ENCODE measurements at places on chromosomes 16 and 17. TPM values are rescaled to one million over a fixed set of nuclear protein-coding genes. Genes with fewer than 3 reads are reported as not detected.
A peak's percentile ranks its signal among the peaks of the same experiment; 100 is the strongest.

DNA sequence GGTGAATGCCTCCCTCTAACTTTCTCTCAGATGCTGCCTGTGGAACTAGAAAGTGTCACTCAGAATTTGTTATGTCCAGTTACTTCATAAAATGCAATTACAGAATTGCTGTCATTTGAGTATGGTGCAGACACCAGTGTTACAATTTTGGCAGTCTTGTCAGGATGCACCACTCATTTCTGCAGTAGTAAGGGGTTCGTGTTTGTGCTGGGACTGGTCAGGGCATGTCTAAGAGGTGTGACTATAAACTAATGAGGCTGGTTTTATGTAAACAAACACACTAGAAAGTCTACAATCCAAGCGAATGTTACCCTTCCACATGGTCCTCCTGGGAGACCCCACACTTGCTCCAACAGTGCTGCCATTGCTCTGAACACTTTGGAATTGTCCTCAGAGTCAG lies 206.2 kb downstream of the ANKFN1 start:
- DNase-seq, result no peak

TBC1D3H gene
- not detected for total RNA-seq

GRIN2A gene
- total RNA-seq, result not detected

TUFM gene
- total RNA-seq, result 150 TPM

- DNase-seq, result no peak
These were observed 133.7 kb upstream of the HS3ST3A1 start for GRCh38 chr17:13735444-13735843.

GRCh38 chr17:65664266-65664665 lies 102.8 kb upstream of the AXIN2 start:
- DNase-seq, result no peak

- DNase-seq, result no peak
These were observed 9.5 kb downstream of the KRT32 start for GRCh38 chr17:41457676-41458075.

DNA sequence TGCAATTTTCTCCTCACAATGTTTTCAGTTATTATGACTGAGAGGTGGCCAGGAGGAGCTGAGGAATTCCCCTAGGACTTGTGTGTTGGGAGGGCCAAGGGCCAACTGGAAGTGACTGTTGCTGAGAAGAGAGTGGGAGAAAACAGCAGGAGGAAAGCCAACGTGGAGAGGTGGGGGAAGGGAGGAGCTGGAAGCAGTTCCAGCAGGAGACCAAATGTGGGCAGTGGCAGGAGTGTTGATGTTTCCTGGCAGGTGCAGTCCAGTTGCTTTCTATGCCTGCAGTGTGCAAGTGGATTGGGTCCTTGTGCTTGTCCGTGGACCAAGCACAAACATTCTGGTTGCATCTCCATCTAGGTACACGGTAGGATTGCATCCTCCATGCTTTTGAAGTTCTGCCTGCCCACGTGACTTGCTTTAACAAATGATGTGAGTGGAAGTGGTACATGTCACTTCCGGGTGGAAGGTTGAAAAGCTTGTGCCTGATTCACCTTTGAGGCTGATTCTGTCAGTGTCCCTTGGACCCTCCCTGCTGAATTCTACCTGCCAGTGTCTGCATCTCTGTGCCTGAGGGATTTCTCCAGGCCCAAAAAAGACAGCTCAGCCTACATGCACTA lies 54.7 kb upstream of the CRHR1 start:
- DNase-seq, result no peak

- no peak for DNase-seq
These were observed 434.2 kb downstream of the SOX9 start for GRCh38 chr17:72555052-72555451.

GRCh38 chr17:32926183-32926582 lies 1.8 kb upstream of the TMEM98 start:
- DNase-seq, result no peak

PHF23 gene
- 53.6 TPM for total RNA-seq

NR1D1 gene
- total RNA-seq, result 4.1 TPM

DNA sequence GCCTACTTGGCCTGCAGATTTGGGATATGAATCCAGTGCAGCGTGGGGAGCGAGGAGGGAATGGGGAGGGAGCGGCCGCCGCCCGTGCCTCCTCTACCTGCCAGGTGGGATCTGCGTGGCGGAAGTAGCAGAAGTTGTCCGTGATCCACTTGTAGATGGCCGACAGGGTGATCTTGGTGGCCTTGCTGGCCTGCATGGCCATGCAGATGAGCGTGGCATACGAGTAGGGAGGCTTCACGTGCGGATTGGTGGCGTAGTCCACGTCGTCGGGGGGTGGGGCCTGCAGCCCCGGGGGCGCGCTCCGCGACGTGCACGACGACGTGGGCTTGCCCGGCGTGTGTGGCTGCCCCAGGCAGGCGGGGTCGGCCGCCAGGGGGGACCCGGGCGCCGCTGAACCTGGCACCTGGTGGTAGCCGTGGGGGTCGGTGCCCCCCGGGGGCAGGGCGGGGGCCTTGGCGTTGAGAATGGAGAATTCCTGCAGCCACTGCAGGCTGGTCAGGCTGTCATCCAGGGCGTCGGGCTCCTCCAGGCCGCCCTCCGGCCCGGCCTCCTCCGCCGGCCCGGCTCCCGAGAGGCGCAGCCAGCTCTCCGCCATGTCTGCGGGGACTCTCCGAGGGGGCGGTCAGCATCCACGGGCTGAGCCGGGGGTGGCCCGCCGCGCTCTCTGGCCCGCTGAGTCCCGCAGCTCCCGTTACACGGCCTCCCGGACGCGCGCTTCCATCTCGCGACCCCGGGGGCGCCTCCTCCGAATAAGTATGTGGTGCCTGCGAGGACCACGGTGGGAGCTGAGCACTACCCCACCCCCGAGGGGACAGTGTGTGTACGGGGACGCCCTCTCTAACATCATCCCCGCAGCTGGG lies 1.0 kb downstream of the FOXJ1 start:
- peak; percentile 70 for DNase-seq

- no peak for DNase-seq
These were observed 404.6 kb downstream of the SOX9 start for GRCh38 chr17:72525225-72526015.

DNA sequence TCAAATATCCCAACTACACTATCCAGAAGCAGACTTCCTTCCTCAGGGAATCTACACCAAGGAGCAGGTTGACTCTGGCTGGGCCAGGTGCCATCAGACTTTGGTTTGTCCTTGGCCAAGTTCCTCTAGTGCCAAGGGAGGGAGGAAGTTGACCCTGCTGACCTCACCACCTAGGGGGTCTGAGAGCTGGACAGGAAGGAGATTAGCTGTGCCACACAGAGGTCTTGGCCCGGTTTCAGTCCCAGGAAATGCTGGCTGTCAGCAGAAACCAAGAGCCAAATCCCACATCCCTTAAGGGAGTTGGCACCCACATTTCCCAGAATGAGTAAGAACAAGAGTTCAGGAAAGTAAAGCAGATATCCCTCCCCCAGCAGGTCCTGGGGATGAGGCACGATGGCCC lies 178.2 kb downstream of the SALL1 start:
- DNase-seq, result no peak

GRCh38 chr16:74726716-74727115 lies 26.1 kb upstream of the MLKL start:
- DNase-seq, result peak; percentile 45

COIL gene
- 17.8 TPM for total RNA-seq

DNA sequence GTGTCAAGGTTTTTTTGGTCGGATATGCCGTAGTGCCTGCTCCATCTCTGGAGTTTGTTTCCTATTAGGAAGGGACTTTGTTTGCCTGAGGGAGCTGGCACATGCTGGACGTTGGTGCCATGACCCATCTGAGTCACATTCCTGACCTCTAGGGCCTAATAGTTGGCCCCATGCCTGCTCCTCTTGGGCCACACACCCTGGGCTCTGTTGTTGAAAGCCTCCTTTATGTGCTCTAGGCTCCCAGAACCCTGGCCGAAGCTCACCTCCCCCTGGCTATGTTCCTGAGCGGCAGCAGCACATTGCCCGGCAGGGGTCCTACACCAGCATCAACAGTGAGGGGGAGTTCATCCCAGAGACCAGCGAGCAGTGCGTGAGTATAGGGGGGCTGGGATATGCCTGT lies 18.4 kb downstream of the LIMD2 start:
- no peak for DNase-seq

BAIAP3 gene
- total RNA-seq, result 0.63 TPM

- no peak for DNase-seq
These were observed 36.6 kb downstream of the ARHGAP23 start for GRCh38 chr17:38464723-38465390.

DNA sequence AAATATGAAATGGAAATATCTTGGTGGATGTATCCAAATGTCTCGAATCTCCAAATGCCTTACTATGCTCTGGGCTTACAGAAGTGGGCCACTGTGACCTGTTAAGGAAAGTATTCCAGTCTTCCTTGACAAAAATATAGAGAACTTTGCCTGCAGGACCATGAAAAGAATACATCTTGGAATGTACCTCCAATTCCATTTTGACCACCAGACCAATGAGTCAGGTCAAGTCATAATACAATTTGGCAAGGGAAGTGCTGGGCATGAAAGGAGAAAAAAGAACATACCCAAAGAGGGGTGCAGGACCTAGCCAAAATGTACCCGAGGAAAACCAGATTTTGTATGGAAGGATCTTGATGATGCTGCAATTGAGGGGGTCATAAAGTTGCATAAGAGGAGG lies 1153.7 kb upstream of the GOT2 start:
- no peak for DNase-seq

LGALS9C gene
- total RNA-seq, result 2.6 TPM

KRTAP1-1 gene
- not detected for total RNA-seq

GRCh38 chr17:73308017-73308823 lies 3.6 kb downstream of the CDC42EP4 start:
- no peak for DNase-seq

MMP28 gene
- total RNA-seq, result not detected

DNA sequence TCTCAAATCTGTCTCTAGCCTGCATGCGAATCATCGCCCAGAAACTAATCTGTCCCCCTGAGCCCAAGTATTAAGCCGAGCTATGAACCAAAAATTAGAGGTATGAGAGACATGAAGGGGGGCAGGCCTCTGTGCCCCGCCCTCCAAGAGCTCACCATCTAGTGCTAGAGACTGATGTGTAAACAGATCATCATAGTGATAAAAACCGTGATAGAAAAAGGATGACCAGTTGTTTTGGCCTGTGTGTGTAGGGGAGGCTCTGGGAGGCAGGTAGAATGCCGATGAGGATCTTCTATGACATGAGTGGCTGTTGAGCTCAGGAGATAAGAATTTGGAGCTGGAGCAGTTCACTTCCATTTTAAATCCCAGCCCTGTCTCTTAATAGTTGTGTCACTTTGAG lies 89.1 kb upstream of the TBX2 start:
- DNase-seq, result no peak

SPATA22 gene
- total RNA-seq, result not detected

- DNase-seq, result no peak
These were observed 11.8 kb downstream of the STARD3 start for GRCh38 chr17:39648616-39649366.

DNA sequence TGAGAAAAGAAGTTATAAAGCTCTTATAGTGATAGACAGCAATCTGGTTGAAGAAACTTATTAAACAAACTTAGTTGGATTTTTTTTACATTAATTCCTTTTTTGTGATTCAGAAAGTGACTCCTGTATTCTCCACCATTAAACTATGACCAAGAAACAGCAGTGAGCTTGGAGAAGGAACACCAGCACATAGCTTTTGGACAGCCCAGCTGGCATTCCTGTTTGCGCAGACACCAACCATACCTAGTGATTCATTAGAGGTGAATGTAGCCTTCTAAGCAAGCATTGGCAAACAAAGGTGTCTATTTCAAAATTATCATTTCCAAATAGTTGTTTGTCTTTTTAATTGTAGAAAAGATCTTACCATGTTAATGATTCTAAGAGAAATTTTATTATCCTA lies 94.4 kb downstream of the STXBP4 start:
- no peak for DNase-seq

DNA sequence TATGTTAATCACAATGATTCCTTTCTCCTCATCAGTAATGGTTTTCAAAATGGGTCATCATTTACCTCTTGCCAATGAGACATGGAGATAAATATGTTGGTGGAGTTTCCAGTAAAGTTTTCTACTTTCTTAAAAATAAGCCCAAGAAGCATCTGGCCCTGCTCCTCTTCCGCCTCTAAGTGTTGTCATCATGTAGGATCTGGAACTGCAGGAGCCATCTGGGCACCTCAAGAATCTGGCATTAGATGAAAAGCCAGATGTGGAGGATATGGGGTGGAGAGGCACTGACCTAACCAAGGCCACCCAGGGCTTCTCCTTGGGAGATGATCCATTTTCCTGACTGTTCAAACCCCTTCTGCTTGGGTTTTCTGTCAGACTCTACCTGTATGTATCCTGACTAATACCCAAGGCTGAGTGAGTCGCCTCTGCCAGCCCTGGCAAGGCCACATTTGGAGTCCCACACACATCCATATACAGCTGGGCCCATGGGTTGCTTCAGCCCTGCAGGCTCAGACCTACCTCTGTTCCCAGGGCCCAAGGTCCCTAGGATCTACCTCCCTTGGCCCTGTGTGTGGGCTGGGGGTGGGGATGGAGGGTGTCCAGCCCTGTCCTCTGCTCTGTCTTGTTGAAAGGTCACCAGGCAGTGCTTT lies 24.6 kb downstream of the CCDC182 start:
- DNase-seq, result no peak

GRCh38 chr17:17411692-17412091 lies 65.1 kb upstream of the MED9 start:
- DNase-seq, result no peak

DNA sequence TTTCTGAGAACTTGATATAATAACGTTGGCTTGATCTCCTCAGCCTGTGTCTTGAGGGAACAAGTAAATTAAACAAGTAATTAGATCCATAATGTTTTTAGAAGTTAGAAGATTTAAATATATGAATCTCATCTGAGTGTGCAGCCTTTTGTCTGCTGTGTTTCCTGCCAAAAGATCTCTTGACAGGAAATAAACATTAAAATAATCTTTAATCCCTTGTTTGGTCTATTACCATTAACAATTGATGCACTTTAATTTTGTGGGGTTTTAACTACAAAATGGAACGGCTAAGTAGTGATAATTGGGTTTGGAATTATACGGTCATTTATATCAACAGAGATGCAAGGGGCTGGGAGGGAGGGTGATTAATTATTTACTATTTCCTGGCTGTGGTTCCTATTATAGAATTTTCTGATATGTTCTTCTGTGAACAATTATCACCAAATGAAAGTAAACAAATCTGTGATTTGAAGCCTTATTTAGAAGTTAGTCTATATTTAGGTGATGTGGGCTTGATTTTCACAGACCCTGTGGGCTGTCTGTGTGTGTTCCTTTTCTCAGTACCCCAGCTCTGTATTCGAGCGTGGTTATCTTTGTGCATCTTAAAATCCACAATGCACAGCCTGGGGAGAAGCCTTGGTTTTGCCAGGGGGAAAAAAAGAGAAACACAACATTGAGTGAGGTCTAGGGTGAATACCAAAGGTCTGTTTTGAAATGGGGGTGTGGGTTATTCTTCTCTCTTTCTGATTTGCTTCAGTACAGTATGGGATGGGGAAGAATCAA lies 556.1 kb downstream of the WWOX start:
- DNase-seq, result no peak

Data from activated CD8-positive, alpha-beta T cell treated with anti-CD3 and anti-CD28 coated beads, Interleukin-2, amount 10 ng/mL, durations not matched to agents 7 days and 5 days (primary cell).